ENCODE measurements at places on chromosomes 3 and 15. TPM values are rescaled to one million over a fixed set of nuclear protein-coding genes. Genes with fewer than 3 reads are reported as not detected.
A peak's percentile ranks its signal among the peaks of the same experiment; 100 is the strongest.

The ITIH3 gene
- 0.88 TPM for total RNA-seq

GRCh38 chr3:57890874-57891273 lies 117.3 kb upstream of the FLNB start:
- no peaks in the 10 kb centered on the region for H3K27me3 ChIP-seq
- DNase-seq, result no peak
- peak overlapping the region; percentile 3 for H3K27ac ChIP-seq
- no peaks in the 10 kb centered on the region for H3K4me1 ChIP-seq
- no peaks in the 10 kb centered on the region for H3K36me3 ChIP-seq
- peak overlapping the region; percentile 34 for H3K4me3 ChIP-seq

DNA sequence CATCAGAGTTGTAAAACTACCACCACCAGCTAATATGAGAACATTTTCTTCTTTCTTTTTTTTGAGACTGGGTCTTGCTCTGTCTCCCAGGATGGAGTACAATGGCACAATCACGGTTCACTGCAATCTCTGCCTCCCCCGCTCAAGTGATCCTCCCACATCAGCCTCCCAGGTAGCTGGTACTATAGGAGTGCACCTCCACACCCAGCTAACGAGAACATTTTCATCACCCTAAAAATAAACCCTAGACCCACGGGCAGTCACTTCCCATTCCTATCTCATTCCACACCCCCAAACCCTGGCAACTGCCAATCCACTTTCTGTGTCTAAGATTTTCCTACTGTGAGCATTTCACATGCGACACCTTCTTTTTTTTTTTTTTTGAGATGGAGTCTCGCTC lies 130.9 kb downstream of the ATP10A start:
- H3K36me3 ChIP-seq, result no peaks in the 10 kb centered on the region
- H3K4me3 ChIP-seq, result no peak overlapping the region
- H3K27me3 ChIP-seq, result no peaks in the 10 kb centered on the region
- no peak for DNase-seq

The DENND4A gene
- 59.0 TPM for total RNA-seq

The CMTM8 gene
- total RNA-seq, result 24.7 TPM

DNA sequence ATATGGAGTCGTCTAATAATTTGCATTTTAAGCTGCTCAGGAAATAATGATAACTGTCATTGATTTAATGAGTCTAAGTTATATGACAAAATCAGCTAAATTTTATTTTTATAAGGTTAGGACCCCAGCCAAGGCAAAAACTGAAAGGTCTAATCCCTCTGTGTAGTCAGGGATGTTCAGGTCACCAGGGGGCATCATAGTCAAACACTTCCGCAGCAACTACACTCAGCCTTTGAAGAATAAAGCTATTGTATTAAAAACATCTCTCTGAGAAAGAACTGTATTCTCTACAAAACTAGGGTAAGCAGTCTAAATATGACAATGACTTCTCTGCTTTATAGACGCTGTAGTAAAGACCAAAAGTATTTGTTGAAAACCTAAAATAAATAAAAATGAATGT lies 15.0 kb downstream of the INTS14 start:
- peaks cover 6% of the 10 kb centered on the region for H3K36me3 ChIP-seq
- DNase-seq, result no peak
- H3K4me3 ChIP-seq, result no peak overlapping the region
- no peaks in the 10 kb centered on the region for H3K27me3 ChIP-seq

The EPHB1 gene
- total RNA-seq, result 1.8 TPM

The ECE2 gene
- not detected for total RNA-seq

- no peaks in the 10 kb centered on the region for H3K4me1 ChIP-seq
- H3K27me3 ChIP-seq, result no peaks in the 10 kb centered on the region
- peaks cover 4% of the 10 kb centered on the region for H3K36me3 ChIP-seq
- no peak overlapping the region for H3K27ac ChIP-seq
These were observed 3.0 kb upstream of the ZBED2 start for GRCh38 chr3:111598139-111598538.

- H3K36me3 ChIP-seq, result no peaks in the 10 kb centered on the region
- no peak overlapping the region for H3K4me3 ChIP-seq
- H3K4me1 ChIP-seq, result peaks cover 15% of the 10 kb centered on the region
- H3K27me3 ChIP-seq, result no peaks in the 10 kb centered on the region
- H3K27ac ChIP-seq, result peak overlapping the region; percentile 53
These were observed 128.0 kb upstream of the PRICKLE2 start for GRCh38 chr3:64353226-64353625.

- H3K27me3 ChIP-seq, result no peaks in the 10 kb centered on the region
- no peak overlapping the region for H3K4me3 ChIP-seq
- H3K36me3 ChIP-seq, result no peaks in the 10 kb centered on the region
- no peaks in the 10 kb centered on the region for H3K4me1 ChIP-seq
- no peak overlapping the region for H3K27ac ChIP-seq
- no peak for DNase-seq
These were observed 21.1 kb upstream of the ST6GAL1 start for GRCh38 chr3:186909078-186909853.

DNA sequence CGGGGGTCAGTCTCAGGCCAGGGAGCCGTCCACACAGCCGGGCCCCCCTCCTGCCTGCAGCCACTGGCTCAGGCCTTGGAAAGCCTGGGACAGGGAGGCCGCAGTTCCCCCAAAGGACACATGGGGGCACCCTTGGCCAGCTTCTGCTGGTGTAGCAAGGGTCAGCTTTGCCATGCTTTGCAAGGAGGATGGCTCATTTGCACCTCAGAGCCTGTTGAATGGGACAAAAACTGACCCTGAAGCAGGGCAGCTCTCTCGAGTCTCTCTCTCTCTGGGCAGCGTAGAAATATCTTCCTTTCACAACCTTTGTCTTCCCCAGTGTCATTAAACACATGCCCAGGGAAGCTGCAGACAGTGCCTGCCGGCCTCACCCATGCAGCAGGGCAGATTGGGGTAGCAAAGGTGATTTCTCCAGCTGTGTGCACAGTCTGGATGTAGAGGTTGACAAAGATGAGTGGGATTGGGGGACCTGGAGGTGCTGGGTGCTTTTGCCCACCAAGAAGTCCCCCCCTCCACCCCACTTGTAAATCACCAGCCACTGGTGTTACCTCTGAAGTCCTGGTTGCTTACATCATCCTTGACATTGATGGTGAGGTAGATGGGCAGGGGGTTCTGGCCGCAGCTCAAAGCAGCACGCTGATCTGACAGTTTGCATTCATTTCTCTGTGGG lies 17.4 kb upstream of the EHD4 start:
- no peaks in the 10 kb centered on the region for H3K27me3 ChIP-seq
- no peak overlapping the region for H3K27ac ChIP-seq
- no peaks in the 10 kb centered on the region for H3K36me3 ChIP-seq
- H3K4me3 ChIP-seq, result no peak overlapping the region
- no peaks in the 10 kb centered on the region for H3K4me1 ChIP-seq

- no peaks in the 10 kb centered on the region for H3K27me3 ChIP-seq
- no peaks in the 10 kb centered on the region for H3K4me1 ChIP-seq
- H3K27ac ChIP-seq, result no peak overlapping the region
- no peak overlapping the region for H3K4me3 ChIP-seq
- no peak for DNase-seq
These were observed 140.5 kb upstream of the PEX5L start for GRCh38 chr3:180177255-180177654.

GRCh38 chr3:61416618-61417017 lies 144.8 kb upstream of the PTPRG start:
- no peaks in the 10 kb centered on the region for H3K27me3 ChIP-seq
- no peaks in the 10 kb centered on the region for H3K4me1 ChIP-seq
- no peaks in the 10 kb centered on the region for H3K36me3 ChIP-seq

GRCh38 chr3:190721330-190721729 lies 141.2 kb downstream of the GMNC start:
- no peak overlapping the region for H3K27ac ChIP-seq
- no peaks in the 10 kb centered on the region for H3K36me3 ChIP-seq
- H3K27me3 ChIP-seq, result no peaks in the 10 kb centered on the region
- DNase-seq, result no peak

- DNase-seq, result no peak
- H3K27ac ChIP-seq, result no peak overlapping the region
- no peaks in the 10 kb centered on the region for H3K27me3 ChIP-seq
- no peaks in the 10 kb centered on the region for H3K4me1 ChIP-seq
These were observed 200.7 kb upstream of the TTC14 start for GRCh38 chr3:180401226-180401625.

GRCh38 chr15:57217778-57218598 lies 158.3 kb upstream of the CGNL1 start:
- H3K4me3 ChIP-seq, result no peak overlapping the region
- H3K4me1 ChIP-seq, result no peaks in the 10 kb centered on the region
- no peaks in the 10 kb centered on the region for H3K27me3 ChIP-seq
- no peak for DNase-seq
- no peaks in the 10 kb centered on the region for H3K36me3 ChIP-seq
- no peak overlapping the region for H3K27ac ChIP-seq

DNA sequence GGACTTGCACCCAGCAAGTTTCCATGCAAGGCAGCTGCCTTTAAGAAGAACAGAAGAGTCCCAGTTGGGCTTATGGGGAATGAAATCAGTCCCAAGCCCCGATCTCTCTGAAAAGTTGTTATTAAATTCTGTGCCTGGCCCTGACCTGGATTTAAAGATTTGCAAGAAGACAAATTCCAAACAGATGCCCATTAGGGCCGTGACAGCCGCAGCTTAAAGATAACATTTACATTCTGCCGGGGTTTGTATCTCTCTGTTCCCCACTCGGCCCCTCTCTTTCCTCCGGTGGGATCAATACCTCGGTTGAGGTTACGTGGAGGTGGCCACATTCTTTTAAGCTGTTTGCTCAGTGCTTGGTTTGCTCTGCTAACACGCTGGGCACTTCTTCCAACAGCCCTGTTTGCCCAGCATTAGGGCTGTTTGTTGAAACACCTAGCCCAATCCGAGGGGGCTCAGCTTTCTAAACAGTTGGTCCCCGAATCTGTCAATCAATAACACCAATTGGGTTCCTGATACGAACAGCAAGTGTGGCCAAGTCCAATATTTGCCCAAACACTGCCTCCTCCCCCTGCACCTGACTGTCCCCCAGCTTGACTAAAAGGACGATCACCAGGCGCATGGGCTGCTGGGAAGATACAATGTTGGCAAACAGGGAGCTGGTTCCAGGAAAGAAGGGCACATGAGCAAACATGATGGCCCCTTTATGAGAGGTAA lies 108.6 kb downstream of the RPLP1 start:
- H3K27me3 ChIP-seq, result no peaks in the 10 kb centered on the region
- peak overlapping the region; percentile 65 for H3K27ac ChIP-seq
- no peaks in the 10 kb centered on the region for H3K4me1 ChIP-seq
- H3K36me3 ChIP-seq, result no peaks in the 10 kb centered on the region
- peak; percentile 59 for DNase-seq
- H3K4me3 ChIP-seq, result no peak overlapping the region

The GNAT1 gene
- total RNA-seq, result not detected

The UROC1 gene
- total RNA-seq, result not detected

DNA sequence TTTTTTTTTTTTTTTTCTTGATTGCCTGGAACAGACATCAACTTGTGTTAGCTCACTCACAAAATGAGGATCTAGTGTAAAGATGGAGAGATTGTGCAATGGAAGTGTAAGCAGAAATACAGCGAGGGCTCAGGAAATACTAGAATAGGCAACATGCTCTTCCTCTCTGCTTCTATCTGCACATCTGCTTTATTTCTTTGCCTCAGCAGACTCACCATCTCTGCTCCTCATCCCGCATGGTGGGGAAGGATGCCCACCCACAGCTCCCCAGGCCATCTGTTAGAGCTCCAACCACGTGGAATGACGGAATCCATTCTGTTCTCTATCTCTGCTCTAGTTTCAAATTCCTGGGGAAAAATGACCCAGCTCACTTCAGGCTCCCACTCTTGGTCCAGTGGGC lies 128.0 kb upstream of the ADAMTS9 start:
- peaks cover 2% of the 10 kb centered on the region for H3K4me1 ChIP-seq
- H3K27me3 ChIP-seq, result no peaks in the 10 kb centered on the region
- H3K27ac ChIP-seq, result no peak overlapping the region
- H3K36me3 ChIP-seq, result no peaks in the 10 kb centered on the region
- DNase-seq, result no peak
- H3K4me3 ChIP-seq, result no peak overlapping the region

DNA sequence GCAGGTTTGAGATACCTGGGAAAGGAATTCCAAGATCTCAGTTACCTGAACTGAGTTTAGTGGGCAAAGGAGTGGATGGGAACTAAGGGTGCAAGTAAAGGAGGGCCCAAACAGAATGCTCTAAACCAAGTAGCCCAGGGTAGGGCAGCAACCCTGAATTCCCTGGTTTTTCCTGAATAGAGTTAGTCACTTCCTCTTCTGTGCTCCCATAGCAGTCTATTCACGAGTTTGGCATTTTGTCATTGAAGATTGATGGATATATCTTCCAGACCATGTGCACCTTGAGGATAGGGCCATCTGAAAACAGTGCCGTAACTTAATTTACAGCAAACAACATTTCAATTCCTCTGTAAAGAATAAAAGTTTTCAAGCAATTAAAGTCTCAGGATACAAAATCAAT lies 18.5 kb upstream of the PTX3 start:
- no peak overlapping the region for H3K27ac ChIP-seq
- no peaks in the 10 kb centered on the region for H3K4me1 ChIP-seq
- H3K4me3 ChIP-seq, result no peak overlapping the region
- DNase-seq, result no peak
- no peaks in the 10 kb centered on the region for H3K27me3 ChIP-seq

DNA sequence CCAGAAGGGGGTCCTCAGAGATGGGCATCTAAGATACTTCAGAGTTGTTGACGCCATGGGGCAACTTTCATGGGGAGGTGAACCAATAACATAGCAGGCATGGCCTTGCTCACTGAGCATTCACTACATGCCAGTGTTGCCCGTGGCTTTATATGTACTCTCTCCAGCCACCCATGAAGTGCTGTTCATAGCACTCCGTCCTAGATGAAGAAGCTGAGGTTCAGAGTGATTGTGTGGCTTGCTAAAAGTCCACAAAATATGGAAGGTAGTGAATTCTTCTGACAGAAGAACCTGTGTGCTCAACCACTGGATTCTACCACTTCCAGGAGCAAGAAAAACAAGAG lies 9.8 kb upstream of the SEMA4B start:
- no peaks in the 10 kb centered on the region for H3K27me3 ChIP-seq
- peaks cover 22% of the 10 kb centered on the region for H3K4me1 ChIP-seq
- H3K4me3 ChIP-seq, result no peak overlapping the region
- H3K36me3 ChIP-seq, result no peaks in the 10 kb centered on the region

DNA sequence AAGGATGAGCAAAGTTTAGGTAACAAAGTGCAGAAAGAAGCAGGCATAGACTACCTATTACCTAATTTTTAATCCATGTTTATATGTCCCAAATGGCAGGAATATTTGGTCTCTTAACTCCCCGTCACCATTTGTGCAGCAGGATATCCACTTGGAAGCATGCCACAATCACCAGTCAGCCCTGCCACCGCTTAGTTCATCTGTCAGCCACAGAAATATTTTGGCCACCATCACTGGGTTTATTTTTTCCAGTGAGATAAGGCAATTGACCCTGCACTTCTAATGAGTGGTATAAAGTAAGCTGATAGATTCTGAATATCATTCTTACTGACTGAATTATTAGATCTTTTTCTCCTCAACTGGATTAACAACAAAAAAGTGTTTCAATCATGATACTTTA lies 152.9 kb upstream of the SOX2 start:
- H3K27me3 ChIP-seq, result no peaks in the 10 kb centered on the region
- no peak for DNase-seq
- no peak overlapping the region for H3K27ac ChIP-seq
- H3K4me1 ChIP-seq, result no peaks in the 10 kb centered on the region
- no peak overlapping the region for H3K4me3 ChIP-seq
